ENCODE measurements at places on chromosomes 13 and 19. TPM values are rescaled to one million over a fixed set of nuclear protein-coding genes. Genes with fewer than 3 reads are reported as not detected.
A peak's percentile ranks its signal among the peaks of the same experiment; 100 is the strongest.

GRCh38 chr13:37539976-37540605 is 58.5 kb downstream of the POSTN start:
- DNase-seq, result no peak

DNA sequence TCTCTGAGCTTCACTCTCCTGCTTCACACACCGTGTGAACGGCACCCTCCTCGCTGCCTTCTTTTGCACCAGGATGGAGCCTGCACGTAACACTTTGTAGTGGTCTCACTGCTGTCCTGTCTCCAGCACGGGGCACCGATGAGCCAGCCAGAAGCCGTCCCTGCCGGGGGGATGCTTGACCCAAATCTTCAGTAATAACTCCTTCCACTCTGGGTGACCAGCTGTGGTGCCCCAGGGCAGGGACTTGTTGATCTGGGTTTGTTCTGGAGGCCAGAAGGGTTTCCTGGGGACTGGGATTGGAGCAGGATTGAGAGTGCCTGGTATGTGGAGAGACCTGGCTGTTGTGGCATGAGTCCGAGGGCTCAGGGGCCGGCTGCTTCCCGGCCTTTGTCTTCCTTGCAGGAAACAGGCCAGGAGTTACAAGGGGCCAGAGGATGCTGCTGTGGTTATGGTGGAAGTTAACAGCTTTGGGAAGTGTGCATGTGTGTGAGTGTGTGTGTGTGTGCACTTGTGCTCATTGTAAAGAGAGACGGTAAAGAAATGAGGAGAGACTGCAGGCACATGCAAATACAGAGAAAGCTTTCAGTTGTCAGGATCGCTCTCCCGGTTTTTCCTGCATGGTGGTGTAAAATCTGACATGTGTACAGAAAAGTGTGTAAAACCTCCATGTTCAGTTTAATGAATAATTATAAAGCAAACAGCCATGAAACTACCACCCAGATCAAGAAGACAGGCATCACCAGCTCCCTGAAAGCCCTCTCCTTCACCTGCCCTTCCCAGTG is 18.9 kb downstream of the PAK4 start:
- no peak for DNase-seq

GRCh38 chr13:91526543-91527033 is 128.2 kb downstream of the GPC5 start:
- no peak for DNase-seq

- DNase-seq, result no peak
These were observed 620 bp downstream of the CRTC1 start for GRCh38 chr19:18683958-18684641.

DNA sequence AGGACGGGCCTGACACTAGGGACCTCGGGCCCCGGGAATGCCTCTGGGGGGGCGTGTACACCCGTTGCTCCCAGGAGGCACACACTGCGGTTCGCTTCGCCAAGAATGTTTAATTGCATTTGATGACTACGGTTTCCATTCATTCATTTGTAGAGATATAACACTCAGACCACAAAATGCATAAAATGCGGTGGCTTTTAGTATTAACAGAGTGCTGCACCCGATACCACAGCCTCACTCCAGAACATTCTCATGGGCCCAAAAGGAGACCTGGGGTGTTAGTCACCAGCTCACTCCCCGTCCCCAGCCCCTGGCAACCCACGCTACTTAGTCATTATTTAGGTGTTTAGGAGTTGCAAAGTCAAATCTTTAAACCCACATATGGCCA is 21.8 kb downstream of the HCN2 start:
- DNase-seq, result no peak

DNA sequence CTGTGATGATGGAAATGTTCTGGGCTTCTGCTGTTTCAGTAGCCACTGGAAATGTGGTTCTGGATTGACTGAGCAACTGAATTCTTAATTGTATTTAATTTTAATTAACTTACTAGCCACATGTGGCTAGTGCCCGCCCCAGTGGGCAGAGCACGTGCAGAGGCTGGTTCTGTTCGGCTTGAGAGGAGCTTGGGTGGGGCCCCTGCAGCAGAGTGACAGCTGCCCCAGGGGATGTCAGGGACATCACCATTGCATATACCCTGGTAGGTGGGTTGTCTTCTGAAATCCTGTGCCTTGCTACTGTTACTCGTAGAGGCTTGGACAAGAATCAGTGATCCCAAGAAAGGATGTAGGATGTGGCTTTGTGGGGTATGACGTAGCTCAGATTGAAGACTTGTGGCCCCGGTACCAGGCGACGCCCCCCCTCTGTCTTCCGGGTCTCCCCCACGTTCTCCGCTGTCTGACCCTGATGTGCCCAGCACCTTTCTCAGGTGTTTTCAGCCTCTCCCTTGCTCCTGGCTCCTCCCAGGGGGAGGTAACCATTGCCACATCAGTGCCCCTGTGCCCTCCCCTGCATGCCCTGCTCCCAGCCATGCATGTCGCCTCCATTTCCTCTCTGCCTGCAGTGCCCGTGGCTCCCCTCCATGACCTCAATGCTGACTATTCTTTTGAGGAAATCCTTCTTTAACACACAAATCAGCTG is 102.6 kb upstream of the RNF113B start:
- no peak for DNase-seq

- no peak for DNase-seq
These were observed 52.7 kb downstream of the KCTD12 start for GRCh38 chr13:76833441-76833954.

DNA sequence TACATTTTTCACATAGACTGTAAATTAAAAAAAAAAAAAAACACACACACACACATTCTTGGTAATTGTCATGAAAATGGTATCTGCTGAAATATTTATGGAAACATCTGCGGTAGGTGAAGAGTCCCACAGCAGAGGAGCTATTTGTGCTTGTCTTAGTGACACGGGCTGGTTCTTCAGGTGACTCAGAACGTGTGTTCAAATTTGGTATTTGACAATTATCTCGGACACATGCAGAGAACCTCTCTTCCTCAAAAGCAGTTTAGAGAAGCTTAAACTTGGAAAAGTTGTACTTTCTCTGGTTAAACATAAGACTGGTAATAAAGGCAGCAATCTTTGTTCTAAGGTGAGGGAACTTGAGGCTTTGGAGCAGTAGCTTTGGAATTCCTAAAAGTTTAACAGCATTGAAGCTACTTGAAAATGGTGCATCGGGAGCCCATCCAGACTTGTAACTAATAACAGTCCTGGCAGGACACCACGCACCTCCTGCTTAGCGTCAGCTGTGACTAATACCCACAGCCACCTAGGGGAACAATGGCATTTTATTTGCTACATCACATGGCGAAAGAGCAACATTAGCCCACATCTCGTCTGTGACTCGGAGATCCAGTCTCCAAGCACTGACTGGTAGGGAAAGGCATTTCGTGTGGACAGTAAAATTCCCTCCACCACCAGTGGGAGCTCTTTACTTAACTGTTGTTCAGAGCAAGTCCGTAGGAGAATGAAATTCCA is 1505.1 kb upstream of the SLC10A2 start:
- no peak for DNase-seq

DNA sequence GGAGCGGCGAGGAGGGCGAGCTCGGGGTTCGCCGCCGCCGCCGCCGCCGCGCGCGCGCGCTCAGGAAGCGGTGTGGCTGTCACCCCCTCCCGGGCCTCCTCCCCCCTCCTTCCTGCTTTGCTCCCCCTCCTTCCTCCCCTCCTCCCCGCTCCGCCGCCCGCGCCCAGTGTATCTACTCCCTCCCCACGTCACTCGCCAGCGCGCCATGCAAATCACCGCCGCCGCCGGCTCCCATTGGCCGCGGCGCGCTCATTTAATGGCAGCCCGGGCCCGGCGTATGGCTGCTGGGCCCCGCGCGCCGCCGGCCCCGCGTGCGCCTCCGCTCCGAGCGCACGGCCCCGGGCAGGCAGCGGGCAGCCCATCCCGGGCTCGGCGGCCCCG is 335 bp upstream of the SOX1 start:
- DNase-seq, result no peak

DNA sequence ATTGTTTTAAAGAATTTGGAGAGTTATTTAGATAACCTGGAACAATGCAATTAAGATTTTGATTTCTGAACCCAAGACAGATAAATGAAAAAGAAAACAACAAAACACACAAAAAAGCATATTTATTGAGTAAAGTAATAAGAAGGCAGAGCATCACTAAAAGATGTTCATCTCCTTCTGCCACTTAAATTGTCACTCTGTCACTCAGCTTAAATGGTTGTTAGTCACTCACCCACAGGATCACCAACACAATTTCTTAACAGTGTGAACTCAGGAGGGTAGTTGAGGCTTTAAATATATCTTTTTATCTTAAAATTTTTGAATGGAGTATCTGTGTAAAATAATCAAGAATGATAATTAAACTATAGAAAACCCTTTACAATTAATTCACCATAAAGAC is 1215.5 kb upstream of the PCDH20 start:
- no peak for DNase-seq

DNA sequence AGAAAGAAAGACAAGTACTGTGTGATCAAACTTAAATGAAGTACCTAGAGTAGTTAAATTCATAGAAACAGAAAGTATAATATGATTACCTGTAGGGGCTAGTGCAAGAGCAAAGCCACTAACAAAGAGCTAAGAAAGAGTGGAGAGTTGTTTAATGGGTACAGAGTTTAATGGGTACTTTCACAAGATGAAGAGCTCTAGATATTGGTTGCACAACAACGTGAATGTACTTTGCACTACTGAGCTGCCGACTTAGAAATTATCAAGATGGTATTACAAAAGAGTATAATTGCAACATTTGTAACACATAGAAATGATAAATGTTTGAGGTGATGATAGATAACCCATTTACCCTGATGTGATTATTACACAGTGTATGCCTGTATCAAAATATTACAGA is 140.3 kb upstream of the GPC6 start:
- DNase-seq, result no peak

DNA sequence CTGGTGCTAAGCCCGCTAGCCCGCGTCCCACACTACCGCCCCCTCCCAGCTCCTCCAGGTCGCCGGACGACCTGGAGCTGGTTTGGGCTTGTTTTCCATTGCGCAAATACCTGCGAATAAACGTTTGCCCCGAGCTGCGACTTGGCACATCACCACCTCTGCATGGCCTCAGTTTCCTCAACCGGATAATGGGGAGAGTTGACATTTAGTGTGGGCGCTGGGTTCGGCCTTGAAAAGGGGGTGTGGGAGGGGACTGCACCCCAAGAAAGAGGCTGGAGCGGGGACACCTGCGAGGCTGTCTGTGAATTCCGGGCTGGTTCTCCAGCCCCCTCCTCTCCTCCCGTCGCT is 11.0 kb upstream of the JUND start:
- DNase-seq, result no peak

DNA sequence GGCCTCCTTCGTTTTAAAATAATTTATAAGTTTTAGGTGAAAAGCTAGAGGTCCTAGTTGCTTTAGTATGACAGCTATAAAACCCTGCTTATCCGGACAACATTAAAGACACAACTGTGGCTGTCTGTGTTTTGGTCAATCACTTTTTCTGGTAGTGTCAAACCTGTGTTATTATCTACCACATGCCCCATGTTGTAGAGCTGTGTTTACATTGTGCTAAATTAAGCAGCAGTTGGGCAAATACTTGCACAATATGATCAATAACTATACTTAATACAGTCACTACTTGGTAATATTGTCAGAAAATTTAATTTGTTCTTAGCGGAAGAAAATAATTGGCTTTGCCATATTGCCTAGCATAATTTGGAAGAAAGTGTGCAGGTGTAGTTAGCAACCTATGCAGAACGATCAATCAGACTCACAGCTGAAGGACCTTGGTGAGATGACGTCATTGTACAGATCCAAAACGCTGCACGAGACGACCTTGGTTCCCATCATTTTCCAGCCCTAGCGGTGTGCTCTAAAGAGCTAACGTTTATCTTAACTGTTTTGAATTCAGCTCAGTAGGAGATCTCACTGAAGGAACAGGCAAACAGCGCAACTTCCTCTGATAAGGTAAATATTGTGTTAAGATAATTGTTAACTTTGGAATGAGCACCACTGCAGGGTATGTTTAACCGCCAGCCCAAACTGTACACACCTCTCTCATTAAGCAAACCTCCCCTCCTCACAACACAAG is 476.6 kb downstream of the IRS2 start:
- no peak for DNase-seq

- DNase-seq, result no peak
These were observed 28.4 kb downstream of the AMER2 start for GRCh38 chr13:25143706-25144105.

GRCh38 chr13:97120976-97121375 is 101.2 kb upstream of the MBNL2 start:
- DNase-seq, result no peak

GRCh38 chr13:28654276-28654675 is 4.7 kb upstream of the POMP start:
- no peak for DNase-seq

- DNase-seq, result peak; percentile 72
These were observed 4.3 kb upstream of the RLN3 start for GRCh38 chr19:14023404-14024235.

Gene GPALPP1
- total RNA-seq, result 24.4 TPM

Gene CRB3
- total RNA-seq, result 48.4 TPM

Gene NUP58
- total RNA-seq, result 77.6 TPM

Gene CEACAM21
- 16.3 TPM for total RNA-seq

Gene SIGLEC5
- 0.90 TPM for total RNA-seq

Gene KLF2
- 198 TPM for total RNA-seq

Gene PLVAP
- 174 TPM for total RNA-seq

Gene RGCC
- total RNA-seq, result 752 TPM

Gene SSC5D
- total RNA-seq, result 6.0 TPM
